ENCODE measurements at places on chromosomes 2 and 18.

DNA sequence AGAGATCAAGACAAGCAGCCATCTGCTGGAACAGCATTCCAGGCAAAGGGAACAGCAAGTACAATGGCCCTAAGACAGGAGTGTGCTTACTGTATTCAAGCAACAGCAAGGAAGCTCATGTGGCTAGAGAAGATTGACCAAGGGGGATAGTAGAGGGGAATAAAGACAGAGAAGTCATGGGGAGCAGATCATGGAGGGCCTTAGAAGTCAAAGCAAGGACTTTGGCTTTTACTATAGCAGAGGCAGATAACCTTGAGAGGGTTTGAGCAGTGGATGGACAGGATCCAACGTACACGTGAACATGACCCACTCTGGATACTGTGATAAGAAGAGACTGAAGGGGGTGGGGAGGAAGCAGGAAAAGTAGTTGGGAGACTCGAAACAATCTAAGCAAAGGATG is 26.9 kb downstream of the SP5 start:
- DNase-seq, result no peak

GRCh38 chr18:69388222-69388621 is 12.5 kb upstream of the DOK6 start:
- DNase-seq, result no peak

GRCh38 chr2:74522516-74522915 is 3.5 kb downstream of the DQX1 start:
- no peak for DNase-seq

DNA sequence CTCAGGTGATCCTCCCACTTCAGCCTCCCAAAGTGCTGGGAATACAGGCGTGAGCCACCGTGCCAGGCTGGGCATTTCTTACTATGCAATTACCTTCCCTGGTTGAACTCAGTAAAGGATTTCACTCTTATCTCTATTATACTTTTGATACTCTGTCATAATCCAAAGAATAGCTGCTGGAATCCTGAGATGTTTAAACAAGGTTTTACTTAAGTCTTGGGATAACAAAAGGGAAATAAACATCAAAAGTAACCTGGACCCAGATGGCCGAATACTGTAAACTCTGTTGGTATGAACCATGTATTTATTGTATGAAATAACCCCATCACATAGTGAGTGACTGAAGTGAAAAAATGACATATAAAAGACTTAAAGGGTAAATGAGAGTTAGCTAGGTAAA is 11.9 kb upstream of the DLX2 start:
- DNase-seq, result no peak

DNA sequence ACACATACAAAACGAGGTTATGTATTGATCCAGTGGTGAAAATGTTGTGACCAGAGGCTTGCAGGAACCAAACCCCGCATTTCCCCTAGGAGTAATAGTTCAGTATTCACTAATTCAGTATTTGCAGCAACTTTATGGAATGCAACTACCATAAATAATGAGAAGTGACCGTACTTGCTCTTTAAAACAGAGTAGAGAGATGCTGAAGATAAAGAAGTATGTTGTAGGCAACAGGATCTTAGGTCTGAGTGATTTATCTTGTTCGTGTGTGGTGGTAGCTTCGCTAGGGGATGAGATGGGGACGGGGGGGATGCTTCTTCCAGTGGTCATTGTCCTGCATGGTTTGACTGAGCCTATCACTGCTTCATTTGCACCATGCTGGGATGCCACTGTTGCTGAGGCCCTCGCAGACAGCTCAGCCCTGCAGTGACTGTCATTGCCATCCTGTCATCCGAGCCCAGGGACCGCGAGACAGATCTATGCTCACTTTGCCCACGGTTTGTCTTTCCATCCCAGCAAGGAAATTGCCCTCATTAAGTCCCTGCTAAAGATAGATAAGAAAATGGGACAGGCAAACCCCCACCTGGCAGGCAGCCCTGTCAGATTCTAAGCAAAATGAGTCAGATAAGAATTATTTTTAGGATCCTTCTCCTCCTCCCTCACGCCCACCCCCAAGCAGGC is 181.3 kb downstream of the CTIF start:
- DNase-seq, result no peak

GRCh38 chr2:26739514-26739913 is 24.6 kb upstream of the SLC35F6 start:
- no peak for DNase-seq

DNA sequence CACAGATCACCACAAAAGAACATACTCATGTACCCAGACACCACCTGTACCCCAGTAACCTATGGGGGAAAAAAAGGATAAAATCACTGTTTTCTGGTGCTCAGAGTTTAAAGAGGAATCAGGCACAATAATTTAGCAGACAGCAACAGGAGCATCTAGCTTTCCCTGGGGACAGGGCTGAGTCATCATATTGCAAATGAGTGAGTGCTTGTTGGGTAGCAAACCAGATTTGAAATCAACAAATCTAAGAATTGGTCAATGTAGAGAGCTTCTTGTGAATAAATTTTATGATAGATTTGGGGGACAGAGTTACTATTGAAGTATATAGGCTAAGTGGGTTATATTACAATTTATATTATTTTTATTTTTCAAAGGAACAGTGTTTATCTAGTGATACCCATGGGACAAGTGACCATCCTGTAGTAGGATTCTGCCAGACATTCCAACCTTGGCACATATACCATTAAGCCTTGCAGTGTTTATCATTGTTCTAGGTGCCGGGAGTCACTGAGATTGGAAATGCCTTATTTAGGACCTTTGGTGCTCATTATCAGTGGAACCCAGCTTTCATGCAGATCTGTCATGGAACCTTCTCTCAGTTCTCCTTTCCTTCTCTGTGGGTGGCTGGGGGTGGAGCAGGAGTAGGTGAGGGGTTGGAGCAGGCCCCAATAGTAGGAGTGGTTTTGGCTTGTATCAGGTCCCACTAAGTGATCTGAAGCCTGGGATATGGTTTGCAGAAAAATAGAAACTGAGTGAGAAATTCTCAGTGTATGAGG is 117.2 kb downstream of the CERS6 start:
- DNase-seq, result no peak

GRCh38 chr18:35782926-35783325 is 189.6 kb upstream of the RMP24 start:
- DNase-seq, result no peak

DNA sequence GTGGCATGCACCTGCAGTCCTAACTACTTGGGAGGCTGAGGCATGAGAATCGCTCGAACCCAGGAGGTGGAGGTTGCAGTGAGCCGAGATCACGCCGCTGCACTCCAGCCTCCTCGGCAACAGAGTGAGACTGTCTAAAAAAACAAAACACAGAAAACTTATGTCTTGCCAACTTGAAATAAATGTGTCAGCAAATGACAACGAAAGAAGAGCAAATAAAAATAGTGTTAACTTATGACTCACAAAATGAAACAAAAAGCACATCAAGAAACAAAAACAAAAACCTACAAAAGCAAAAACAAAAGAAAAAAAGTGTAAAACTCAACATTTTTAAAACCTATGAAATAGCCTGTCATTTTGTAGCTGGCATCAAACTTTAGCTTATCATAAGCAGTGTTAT is 65.2 kb downstream of the KCNH7 start:
- DNase-seq, result no peak

- no peak for DNase-seq
These were observed 6.2 kb downstream of the ANKRD23 start for GRCh38 chr2:96837575-96837974.

DNA sequence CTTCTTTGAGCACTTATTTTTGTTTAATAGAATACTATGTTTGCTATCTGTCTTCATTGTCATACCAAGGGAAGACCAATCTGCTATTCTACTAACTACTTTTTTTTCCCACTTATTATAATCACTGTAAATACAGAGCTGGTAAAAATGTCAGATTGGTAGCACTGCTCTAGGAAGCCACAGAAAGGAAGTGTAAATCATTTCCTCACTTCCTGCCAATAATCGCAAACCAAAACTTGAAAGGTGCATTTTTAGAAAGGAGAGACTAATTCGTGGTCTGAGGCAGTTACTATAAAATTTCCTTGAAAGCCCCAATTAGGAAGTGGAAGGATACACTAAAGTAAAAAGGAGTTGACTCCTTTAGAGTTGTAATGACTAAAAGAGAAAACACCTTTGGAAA is 13.9 kb upstream of the THSD7B start:
- DNase-seq, result no peak

GRCh38 chr2:200733713-200734198 is 78.0 kb upstream of the BZW1 start:
- no peak for DNase-seq

GRCh38 chr2:102895376-102895775 is 133.5 kb downstream of the TMEM182 start:
- no peak for DNase-seq

DNA sequence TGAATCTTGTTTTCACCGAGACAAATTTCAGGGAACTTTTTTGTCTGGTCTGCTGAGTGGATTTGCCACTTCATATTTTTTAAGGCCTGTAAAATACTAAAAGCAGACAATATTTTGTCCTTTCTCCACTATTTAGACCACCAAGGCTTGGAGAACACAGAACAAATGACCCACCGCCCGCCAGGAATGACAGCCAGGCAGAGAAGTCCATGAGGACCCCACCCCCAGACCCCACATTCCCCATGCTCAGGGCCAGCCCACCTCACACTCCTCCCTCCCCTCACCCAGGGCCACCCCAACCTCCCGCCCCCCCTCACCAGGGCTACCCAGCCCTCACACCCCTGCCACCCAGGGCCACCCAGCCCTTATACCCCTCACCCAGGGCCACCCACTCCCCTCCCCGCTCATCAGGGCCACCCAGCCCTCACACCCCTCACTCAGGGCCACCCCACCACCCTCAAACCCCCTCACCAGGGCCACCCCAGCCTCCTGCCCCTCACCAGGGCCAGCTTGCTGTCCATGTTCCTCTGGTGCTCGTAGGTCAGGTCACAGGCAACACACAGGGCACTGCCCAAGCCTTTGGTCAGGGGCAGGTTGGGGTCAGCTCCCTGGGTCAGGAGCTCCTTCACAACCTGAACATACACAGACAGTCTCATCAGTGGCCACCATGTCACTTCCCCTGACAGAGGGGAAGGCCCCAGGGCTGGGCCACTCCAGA is 50.6 kb downstream of the ANKMY1 start:
- no peak for DNase-seq

DNA sequence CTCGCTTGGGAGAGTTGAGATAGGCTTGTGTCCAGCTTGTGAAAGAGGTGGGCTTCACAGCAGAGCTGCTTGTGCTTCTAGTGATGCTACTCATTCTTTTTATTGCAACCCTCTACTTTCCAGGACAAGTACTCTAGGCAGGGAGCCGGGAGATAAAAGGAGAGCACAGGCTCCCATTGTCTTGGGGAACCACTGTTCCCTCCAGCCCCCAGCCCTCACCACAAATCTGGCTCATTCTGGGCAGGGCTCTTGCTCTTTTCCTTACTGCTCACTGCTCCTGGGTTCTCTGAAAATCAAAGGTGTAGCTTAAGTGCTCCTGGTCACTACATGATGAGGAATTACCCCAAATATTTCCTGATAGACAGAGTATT is 81.4 kb downstream of the CABYR start:
- DNase-seq, result no peak

DNA sequence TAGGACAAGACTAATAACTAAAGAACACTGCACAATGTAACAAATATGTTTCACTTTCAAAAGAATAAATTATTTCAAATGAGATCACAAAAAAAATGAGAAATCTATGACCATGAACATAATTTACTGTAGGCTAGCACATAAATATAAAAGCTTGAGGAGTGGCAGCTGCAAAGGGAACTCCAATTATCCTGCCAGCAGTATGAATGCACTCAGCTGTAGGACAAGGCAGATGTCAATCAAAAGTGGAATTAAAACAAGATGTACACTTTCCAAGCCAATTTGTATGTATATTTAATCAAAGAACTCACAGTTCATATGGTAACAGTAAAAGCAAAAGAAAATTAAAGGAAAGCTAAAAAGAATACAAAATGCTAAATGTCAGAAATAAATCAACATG is 76.6 kb upstream of the NCKAP5 start:
- DNase-seq, result no peak

DNA sequence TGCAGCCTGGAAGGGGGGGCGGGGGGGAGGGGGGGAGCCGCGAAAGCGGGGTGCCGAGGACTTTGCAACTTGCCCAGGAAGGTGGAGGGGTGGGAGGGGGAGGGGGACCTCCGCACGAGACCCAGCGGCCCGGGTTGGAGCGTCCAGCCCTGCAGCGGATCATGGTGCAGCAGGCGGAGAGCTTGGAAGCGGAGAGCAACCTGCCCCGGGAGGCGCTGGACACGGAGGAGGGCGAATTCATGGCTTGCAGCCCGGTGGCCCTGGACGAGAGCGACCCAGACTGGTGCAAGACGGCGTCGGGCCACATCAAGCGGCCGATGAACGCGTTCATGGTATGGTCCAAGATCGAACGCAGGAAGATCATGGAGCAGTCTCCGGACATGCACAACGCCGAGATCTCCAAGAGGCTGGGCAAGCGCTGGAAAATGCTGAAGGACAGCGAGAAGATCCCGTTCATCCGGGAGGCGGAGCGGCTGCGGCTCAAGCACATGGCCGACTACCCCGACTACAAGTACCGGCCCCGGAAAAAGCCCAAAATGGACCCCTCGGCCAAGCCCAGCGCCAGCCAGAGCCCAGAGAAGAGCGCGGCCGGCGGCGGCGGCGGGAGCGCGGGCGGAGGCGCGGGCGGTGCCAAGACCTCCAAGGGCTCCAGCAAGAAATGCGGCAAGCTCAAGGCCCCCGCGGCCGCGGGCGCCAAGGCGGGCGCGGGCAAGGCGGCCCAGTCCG is 540 bp downstream of the SOX11 start:
- peak; percentile 38 for DNase-seq
